ENCODE measurements at places on chromosomes 6 and 20.

DNA sequence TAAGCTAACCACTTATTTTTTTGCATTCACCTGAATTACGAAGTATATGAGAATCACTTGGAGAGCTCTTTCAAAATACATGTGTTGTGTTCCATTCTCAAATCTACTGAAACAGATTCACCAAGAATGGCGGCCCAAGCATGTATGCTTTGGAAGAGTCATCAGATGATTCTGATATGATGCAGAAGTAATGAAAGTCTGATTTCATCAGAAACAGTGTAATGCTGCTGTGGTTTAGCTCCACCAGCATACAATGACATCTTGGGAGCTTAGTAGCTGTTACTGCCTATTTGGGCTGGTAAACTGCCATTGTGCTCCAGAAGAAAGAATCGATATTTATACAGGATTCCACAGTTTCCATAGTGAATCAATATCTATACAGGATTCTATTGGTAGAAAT, 52.9 kb downstream of the UBR2 start:
- no peak for DNase-seq

GRCh38 chr6:133130863-133131262, 110.3 kb upstream of the EYA4 start:
- DNase-seq, result no peak

DNA sequence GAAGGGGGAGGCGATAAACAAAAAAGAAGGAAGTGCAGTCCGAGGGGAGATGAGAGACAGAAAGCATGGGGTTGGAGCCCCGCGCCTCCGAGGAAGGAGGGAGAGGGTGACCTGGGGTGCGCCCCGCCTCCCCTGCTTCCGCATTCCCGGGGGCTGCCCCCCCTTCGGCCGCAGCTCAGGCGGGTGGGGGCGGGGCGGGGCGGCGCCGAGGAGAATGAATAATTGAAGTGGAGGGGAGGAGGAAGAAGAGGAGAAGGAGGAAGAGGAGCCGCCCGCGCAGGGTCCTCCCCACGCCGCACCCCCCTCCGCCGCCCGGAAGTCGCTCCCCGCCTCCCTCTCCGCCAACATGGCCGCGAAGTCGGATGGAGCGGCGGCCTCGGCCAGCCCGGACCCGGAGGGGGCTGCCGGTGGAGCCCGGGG, at the start of gene XKR7:
XKR7 (plus strand) TSS at position 322 of the 420 bp plus-strand sequence; CDS start at position 347, 25 bp downstream.
- no peak for DNase-seq

- no peak for DNase-seq
Measured at GRCh38 chr6:163419413-163420288, 5.1 kb downstream of the QKI start.

DNA sequence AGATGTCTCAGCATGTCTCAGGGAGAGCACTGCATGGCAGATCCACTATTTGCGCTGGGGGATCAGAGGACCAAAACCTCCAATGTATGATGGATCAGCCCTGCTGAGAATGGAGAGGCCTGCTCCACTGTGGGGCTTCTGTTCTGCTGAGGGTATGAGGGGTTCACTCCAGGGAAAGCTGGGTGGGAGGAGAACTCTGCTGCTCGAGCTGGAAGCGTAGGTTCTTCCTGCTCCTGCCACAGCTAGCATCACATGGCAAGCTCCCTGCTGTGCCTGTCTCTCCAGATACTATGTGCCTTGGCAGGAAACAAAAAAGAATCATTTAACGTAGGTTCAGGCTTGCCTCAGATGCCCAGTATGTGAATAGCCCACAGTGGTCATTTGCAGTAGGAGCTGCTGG, 105.8 kb downstream of the EPM2A start:
- no peak for DNase-seq

- DNase-seq, result peak; percentile 13
Measured at GRCh38 chr20:32894026-32894483, 35.3 kb downstream of the EFCAB8 start.

GRCh38 chr6:1296542-1296941, 15.4 kb upstream of the FOXQ1 start:
- no peak for DNase-seq

DNA sequence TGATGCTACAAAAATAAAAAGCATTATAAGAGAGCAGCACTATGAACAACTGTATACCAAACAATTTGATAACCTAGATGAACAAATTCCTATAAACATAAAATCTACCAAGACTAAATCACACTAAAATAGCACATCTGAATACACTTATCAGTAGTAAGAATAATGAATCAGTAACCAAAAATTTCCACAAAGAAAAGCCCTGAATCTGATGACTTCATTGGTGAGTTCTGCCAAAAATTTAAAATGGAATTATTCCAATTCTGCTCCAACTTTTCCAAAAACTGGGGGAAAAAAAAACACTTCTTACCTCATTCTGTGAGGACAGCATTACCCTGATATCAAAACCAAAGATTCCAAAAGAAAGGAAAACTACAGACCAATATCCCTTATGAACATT, 206.2 kb downstream of the WDR27 start:
- DNase-seq, result no peak

DNA sequence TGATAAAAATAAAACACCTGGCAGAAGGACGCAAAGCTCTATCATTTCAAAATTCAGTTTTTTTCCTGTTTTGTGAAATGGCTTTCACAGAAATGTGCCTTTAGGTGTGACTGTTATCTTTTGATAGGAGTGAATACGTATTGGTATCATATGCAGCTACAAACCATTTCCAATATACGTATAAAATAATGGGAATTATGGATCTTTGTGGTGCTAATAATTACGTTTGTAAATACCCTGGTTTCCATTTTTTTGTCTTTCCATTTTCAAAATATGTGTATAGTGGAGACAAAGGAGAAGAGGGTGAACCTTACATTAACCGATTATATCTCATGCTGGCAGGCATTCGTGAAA, 108.7 kb upstream of the GMDS start:
- DNase-seq, result no peak

DNA sequence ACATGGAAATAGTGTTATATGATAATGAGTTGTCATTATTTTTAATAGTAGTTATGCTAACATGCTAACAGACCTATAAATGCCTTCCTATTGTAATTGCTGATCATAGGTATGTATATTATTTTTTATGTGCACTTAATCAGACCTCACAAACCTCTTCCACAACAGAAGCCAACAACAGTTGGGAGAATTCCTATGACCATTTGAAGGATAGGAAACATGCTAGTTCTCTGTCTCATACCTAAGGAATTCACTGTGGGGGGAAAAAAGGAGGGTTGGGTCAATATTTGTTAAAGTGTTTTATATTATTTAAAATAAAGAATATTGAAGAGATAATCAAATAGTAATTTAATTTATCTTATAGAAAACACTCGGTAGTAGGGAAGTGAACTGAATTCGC, 990.9 kb downstream of the EPHA7 start:
- no peak for DNase-seq

GRCh38 chr6:42569102-42570028, 5.5 kb downstream of the UBR2 start:
- DNase-seq, result peak; percentile 90

- DNase-seq, result no peak
Measured at GRCh38 chr6:142860498-142860897, 84.5 kb downstream of the HIVEP2 start.

Data from brain microvascular endothelial cell (primary cell).